T follicular helper cell (primary cell): ENCODE measurements at places on chromosomes 16 and 17.

DNA sequence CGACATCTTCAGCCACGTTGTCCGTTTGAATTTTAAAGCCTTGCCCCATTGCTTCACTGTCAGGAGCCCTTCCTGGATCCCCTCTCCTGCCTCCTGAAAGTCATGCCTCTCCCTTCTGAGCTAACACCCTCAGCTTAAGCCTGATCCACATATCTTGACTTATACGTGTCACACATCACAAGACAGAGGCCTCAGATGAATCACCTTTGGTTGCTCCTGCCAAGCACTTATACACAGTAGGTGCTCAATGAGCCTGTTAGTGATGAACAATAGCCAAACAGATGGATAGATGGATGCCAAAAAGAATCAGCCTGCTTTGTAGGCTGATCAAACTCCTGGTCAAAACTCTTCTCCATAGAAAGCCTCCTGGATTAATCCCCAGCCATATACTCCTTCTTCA lies 31.8 kb downstream of the PITPNM3 start:
- DNase-seq, result no peak

DNA sequence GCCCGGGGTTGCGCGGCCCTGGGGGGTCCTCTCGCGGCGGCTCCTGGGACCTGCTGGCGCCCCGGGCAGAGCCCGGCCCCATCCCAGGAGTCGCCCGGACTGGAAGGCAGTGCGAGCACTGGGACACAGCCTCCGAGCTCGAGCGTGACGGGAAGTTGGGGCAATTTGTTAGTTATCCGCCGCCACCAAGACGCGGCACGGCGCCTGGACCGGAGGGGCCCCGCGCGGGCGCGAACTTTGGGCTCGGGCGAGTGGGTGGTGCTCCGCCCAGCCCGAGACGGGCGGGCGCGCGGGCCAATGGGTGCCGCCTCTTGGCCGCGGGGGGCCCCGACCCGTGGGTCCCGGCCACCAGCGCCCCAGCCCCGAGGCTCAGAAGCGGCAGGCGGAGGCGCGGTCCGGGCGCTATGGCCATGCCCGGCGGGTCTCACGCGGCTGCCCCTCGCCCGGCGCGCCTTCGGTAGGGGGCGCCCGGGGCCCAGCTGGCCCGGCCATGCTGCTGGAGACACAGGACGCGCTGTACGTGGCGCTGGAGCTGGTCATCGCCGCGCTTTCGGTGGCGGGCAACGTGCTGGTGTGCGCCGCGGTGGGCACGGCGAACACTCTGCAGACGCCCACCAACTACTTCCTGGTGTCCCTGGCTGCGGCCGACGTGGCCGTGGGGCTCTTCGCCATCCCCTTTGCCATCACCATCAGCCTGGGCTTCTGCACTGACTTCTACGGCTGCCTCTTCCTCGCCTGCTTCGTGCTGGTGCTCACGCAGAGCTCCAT lies at the start of gene ADORA2B:
ADORA2B (plus strand) TSS at position 372 of the 768 bp plus-strand sequence; CDS start at position 491, 119 bp downstream.
- DNase-seq, result no peak

DNA sequence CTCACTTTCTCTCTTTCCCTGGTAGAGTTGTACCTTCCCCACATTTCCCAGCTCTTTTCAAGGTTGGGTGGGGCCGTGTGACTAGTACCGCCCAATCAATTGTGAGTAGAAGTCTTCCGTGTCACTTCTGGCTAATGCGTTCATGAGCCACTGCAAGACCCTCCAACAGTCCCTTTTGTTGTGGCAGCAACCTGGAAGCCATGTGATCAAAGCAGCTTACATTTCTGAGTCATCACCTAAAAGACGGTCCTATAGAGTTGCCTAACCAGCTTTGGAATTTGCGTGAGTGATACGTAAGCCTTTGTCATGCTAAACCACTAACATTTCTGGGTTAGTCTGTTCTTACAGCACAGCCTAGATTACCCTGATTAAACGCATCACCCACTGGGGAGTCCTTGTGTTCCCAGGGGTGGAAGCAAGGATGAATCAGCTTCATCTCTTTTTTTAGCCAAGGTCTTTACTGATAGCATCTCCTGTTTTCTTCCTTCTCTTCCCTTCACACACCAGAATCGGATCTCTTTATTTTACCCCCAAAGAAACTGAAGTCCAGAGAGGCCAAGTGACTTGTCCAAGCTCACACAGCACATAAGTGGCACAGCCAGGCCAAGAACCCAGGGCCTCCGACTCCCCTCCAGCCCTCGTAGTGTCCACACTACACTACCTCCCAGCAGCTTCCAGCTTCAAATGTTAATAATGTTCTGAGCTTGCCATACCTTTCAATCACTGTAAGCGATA lies 366.3 kb upstream of the XYLT1 start:
- DNase-seq, result no peak

GRCh38 chr17:41539979-41540701 lies 12.0 kb upstream of the KRT19 start:
- no peak for DNase-seq

GRCh38 chr17:58004060-58004459 lies 3.0 kb downstream of the SRSF1 start:
- no peak for DNase-seq

DNA sequence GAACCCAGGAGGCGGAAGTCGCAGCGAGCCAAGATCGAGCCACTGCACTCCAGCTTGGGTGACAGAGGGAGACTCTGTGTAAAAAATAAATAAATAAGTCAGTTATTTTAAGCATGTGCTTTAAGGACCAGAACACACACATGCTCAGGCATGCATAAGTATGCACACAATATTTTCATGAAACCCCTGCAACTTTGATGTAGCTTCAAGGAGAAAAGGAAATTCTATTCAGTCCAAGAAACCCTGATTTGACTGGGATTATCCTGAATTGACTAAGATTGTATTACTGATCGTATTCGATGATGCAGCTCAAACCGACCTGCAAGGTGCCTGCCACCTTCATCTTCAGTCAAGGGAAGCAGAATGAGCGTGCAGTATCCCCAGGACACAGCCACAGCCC lies 841 bp downstream of the TEKT5 start:
- no peak for DNase-seq

DNA sequence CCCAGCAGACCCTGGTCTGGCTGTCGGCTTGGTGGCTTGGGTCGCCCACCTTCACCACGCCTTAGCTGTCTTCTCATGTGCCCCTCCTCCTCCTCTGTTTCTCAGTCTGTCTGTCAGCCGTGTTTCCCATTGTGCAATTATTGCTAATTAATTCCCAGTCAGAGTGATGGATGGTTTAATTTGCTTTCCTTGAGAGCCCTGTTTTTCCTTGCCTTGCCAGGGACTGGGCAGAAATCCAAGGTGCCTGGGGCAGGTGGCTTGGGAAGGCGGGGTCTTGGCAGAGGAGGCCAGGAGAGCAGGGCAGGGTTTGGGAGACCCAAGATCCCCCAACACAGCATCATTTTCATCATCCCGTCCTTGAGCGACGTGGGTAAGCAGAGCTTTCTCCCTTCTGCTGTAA lies 21.3 kb downstream of the NECAB2 start:
- no peak for DNase-seq

DNA sequence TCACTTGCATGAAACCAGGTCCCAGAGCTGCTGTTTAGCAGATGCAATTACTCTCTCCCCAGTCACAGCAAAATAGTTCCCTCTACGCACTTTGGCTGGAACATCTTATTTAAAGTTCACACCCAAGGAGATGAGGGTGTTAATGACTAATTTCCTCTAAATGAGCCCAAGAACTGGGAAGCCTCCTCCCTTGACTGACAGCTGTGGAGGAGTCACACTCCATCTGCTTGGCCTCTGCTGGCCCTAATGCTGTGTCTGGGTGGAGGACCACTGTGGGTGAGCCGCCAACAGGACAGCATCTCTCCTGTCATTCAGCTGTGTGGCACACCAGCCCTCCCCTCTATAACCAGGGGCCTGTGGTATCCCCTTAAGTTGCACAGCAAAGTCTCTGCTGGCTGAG lies 115.4 kb downstream of the SHISA6 start:
- DNase-seq, result no peak
